Naive thymus-derived CD8-positive, alpha-beta T cell (primary cell): ENCODE measurements at places on chromosomes 6 and 20.

DNA sequence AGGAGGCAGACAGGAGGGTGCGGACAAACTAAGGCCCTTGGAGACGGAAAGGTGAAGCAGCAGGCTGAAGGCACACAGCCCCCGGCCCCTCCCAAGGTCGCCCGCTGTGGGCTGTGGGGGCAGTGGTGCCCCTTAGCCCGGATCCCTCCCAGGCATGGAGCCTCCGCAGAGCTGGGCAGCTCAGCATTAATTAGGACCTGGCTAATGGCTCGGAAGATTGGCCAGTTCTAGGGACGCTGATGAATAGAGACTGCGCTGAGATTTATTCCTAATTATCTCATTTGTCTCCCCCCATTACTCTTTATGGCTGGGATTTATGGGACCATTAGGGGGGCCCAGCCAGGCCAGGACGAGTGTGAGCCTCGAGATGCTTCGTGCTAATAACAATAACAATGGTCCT is 20.4 kb downstream of the MDFI start:
- H3K4me3 ChIP-seq: no peak overlapping the region
- peaks cover 22% of the 10 kb centered on the region for H3K27me3 ChIP-seq
- H3K36me3 ChIP-seq: no peaks in the 10 kb centered on the region

DNA sequence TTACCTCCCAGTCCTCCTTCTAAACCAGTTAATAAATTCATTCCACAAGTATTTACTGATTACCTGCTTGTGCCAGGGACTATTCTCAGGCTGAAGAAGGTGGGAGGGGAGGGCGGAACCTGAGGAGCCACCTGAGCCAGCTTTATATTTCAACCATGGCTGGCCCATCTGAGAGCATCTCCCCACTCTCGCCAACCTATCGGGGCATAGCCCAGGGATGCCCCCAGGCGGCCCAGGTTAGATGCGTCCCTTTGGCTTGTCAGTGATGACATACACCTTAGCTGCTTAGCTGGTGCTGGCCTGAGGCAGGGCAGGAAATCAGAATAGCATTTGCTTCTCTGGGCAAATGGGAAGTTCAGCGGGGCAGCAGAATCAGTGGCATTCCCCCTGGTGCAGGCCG is 4.9 kb upstream of the AAR2 start:
- no peaks in the 10 kb centered on the region for H3K36me3 ChIP-seq
- H3K4me3 ChIP-seq: no peak overlapping the region

GRCh38 chr6:145212813-145213212 is 522.5 kb downstream of the EPM2A start:
- no peaks in the 10 kb centered on the region for H3K36me3 ChIP-seq
- no peak overlapping the region for H3K27ac ChIP-seq
- DNase-seq: no peak
- H3K27me3 ChIP-seq: no peaks in the 10 kb centered on the region

DNA sequence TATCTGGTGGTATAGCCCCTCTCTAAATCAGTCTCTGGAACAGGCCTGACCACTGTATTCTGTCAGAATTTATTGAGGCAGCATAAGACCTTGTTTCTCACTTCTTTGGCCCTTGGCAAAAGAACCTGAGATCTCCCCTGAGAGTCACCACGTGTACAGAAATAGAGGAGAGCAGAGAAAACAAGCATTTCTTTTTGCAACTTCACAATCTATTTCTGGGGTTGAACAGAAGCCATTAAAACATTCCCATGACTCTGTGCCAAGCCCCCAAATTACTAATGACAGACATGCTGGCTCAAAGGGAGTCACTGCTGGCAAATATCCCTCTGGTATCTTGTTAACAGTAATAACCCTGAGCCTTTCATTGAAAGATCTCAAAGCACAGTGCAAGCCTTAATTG is 395.3 kb downstream of the MAFB start:
- no peaks in the 10 kb centered on the region for H3K36me3 ChIP-seq
- H3K27me3 ChIP-seq: peaks cover 13% of the 10 kb centered on the region
- no peak overlapping the region for H3K4me3 ChIP-seq
- DNase-seq: no peak

- no peak for DNase-seq
- no peak overlapping the region for H3K27ac ChIP-seq
- H3K27me3 ChIP-seq: no peaks in the 10 kb centered on the region
- no peak overlapping the region for H3K4me3 ChIP-seq
Observed at GRCh38 chr6:126376682-126377081, 36.8 kb downstream of the CENPW start.

GRCh38 chr20:18388860-18389259 is 78.0 kb downstream of the DZANK1 start:
- H3K27ac ChIP-seq: no peak overlapping the region
- no peaks in the 10 kb centered on the region for H3K27me3 ChIP-seq
- no peaks in the 10 kb centered on the region for H3K4me1 ChIP-seq
- no peak overlapping the region for H3K4me3 ChIP-seq
- DNase-seq: no peak

- no peak overlapping the region for H3K4me3 ChIP-seq
- H3K36me3 ChIP-seq: no peaks in the 10 kb centered on the region
- H3K27ac ChIP-seq: no peak overlapping the region
- DNase-seq: no peak
- H3K27me3 ChIP-seq: no peaks in the 10 kb centered on the region
Observed at GRCh38 chr6:97586344-97586743, 303.3 kb upstream of the MMS22L start.

- no peak overlapping the region for H3K27ac ChIP-seq
- no peaks in the 10 kb centered on the region for H3K4me1 ChIP-seq
- H3K27me3 ChIP-seq: no peaks in the 10 kb centered on the region
Observed at GRCh38 chr6:9583753-9584352, 831.0 kb downstream of the TFAP2A start.

GRCh38 chr6:93468291-93468690 is 48.9 kb upstream of the EPHA7 start:
- no peak overlapping the region for H3K27ac ChIP-seq
- no peaks in the 10 kb centered on the region for H3K4me1 ChIP-seq
- no peak for DNase-seq
- no peaks in the 10 kb centered on the region for H3K27me3 ChIP-seq

DNA sequence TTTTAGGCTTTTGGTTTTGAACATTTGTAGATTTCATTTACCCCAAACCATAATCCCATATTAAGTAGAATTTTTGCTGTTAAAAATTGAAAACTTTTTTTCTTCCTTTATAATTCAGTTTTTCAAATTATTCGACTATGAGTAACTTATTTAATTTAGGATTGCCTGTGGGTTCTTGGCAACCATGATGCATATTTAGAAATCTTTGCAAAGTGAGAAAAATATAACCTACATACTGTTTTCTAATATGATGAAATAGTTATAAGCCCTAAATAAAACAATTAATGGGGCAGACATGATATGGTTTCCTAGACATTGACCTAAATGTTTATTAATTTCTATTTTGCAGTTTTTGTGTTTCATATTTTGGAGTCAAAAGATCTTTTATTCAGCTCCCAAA is 23.6 kb downstream of the NEDD9 start:
- no peaks in the 10 kb centered on the region for H3K27me3 ChIP-seq
- H3K4me1 ChIP-seq: peaks cover 66% of the 10 kb centered on the region
- peaks cover 35% of the 10 kb centered on the region for H3K36me3 ChIP-seq
- H3K27ac ChIP-seq: no peak overlapping the region

DNA sequence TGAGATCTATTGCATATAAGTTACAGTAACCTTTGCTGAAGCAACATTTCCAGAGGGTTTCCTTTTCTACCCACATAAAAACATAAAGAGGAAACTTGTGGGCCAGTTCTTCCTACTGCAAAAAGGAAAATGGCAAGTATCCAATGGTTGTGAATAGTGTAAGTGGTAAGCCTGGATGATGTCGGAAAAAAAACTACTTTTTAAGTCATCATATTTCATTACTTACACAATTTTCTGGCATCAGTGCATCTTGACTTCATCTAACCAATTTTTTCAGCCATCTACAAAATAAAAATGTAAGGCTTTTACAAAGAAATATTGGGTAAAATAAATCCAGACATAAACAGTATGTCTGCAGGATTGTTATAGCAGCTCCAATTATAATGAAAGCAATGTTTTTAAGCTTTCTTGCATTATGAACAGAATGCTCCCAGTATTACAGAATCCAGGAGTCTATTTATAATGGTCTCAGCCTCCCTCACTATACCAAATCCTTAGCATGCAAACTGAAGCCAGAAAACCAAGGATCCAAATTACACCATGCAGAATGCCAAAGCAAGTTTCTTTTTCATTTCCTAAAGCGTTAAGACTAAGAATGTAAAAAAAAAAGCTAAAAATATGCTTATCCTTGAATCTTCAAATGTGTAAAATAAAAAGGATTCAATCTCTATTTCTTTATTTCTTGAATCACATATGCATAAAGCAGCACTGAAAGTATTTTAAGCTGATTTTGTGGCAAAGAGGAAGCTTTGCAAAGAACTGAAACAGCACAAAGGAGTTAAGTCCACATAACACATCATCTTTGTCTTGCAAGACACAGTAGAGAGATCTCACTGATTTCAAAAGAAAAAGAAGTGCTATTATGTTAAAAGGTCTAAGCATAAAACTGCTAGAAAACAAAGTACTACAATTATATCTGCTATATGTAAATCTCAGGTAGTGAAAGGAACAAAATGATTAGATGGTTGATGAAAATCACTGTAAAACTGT is 126.8 kb upstream of the HMGCLL1 start:
- no peaks in the 10 kb centered on the region for H3K4me1 ChIP-seq
- H3K27ac ChIP-seq: no peak overlapping the region
- no peak for DNase-seq

DNA sequence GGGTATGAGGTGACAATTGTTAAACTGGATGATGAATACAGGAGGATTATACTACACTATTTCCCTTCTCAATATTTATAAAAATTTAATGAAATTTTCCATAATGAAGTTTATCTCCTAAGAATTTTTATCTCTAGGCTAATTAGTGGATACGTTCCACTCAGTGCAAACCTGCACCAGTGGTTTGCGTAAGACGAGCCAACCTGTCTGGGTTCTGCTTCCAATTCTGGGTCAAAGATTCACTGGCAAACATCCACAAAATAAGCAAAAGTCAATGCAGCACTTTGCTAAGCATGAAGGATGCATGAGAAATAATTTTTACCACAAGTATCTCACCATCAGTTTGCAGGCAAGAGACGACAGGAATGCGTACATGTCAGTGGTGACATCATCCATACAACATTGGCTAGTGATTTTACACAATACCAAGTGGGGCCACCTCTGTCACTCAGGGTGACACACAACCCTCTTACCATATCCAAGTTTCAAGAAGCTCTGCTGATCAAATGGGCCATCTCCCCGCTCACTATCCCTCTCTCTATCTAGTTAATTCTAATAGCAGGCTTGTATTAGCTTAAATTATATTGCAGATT is 51.7 kb downstream of the FAM50B start:
- no peaks in the 10 kb centered on the region for H3K4me1 ChIP-seq
- no peaks in the 10 kb centered on the region for H3K36me3 ChIP-seq
- peaks cover 15% of the 10 kb centered on the region for H3K27me3 ChIP-seq
- no peak overlapping the region for H3K4me3 ChIP-seq
- DNase-seq: no peak

DNA sequence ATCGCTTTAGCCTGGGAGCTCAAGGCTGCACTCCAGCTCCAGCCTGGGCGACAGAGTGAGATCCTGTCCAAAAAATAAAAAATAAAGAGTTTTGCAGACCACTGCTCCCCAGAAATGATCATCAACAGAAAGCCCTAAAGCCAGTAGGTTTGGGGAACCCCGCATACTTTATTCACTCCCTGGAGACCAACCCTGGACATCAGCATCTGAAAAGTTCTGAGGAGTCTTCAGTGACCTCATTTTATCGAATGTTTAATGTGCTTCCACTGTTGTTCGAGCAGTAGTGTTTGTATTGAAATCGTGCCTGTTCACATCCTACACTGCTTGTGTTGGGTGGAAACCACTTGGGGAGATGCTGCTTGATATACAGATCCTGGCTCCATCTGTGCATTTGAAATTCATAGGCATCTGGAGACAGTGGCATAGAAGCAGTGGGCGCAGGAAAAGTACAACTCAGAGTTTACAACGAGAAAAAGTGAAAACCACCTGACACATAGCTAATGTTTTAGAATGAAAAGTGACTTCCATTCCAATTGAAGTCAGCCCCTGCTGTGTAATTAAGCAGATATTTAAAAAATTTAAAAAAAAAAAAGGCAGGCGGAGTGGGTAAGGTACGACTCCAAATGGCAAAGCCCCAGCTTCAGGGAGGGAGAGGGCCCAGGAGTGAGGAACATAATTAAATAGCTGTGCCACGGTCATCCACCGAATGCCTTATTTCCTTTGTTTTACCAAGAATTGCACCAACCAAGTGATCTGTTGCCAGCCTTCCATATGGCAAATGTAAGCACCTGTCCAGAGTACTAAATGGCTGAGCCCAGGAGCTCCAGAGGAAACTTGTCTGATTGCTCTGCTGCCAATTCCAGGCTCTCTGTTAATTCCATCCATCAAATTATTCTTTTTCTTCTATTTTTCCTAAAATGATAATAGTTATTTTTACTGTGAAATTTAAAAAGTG is 100.4 kb upstream of the NAA20 start:
- H3K4me1 ChIP-seq: no peaks in the 10 kb centered on the region
- DNase-seq: no peak
- H3K27ac ChIP-seq: no peak overlapping the region
- peaks cover 11% of the 10 kb centered on the region for H3K27me3 ChIP-seq
- no peak overlapping the region for H3K4me3 ChIP-seq

DNA sequence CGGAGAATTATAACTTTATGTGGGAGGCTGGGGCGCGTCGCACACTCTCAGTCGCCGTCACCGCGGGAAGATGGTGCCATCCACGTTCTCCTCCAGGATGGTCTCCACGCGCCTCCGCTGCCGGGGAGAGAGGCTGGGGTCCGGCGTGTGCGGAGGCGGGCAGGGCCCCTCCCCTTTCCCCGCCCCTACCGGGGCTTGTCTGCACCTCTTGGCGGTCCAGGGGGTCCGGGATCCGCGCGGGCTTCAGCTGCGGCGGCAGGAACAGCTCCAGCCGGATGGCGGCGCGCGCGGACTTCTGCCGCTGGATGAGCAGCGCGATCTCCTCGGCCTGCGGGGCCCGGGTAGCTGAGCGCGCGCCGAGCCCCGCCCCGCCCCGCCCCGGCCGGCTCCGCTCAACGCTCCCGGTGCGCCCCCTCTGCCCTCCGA is 807 bp downstream of the LKAAEAR1 start:
- H3K4me3 ChIP-seq: peak overlapping the region; percentile 84
- H3K36me3 ChIP-seq: no peaks in the 10 kb centered on the region
- no peak overlapping the region for H3K27ac ChIP-seq
- H3K27me3 ChIP-seq: peaks cover 6% of the 10 kb centered on the region

- H3K4me1 ChIP-seq: peaks cover 25% of the 10 kb centered on the region
- peak overlapping the region; percentile 26 for H3K4me3 ChIP-seq
- H3K36me3 ChIP-seq: no peaks in the 10 kb centered on the region
- no peak for DNase-seq
Observed at GRCh38 chr6:44001318-44002066, 125.8 kb downstream of the MRPL14 start.

GRCh38 chr6:116229287-116229913 is 24.5 kb downstream of the TSPYL4 start:
- no peak overlapping the region for H3K4me3 ChIP-seq
- DNase-seq: no peak
- H3K27me3 ChIP-seq: no peaks in the 10 kb centered on the region
- H3K27ac ChIP-seq: peak overlapping the region; percentile 39
- H3K36me3 ChIP-seq: no peaks in the 10 kb centered on the region
